ENCODE measurements at places on chromosomes 2 and 18.

DNA sequence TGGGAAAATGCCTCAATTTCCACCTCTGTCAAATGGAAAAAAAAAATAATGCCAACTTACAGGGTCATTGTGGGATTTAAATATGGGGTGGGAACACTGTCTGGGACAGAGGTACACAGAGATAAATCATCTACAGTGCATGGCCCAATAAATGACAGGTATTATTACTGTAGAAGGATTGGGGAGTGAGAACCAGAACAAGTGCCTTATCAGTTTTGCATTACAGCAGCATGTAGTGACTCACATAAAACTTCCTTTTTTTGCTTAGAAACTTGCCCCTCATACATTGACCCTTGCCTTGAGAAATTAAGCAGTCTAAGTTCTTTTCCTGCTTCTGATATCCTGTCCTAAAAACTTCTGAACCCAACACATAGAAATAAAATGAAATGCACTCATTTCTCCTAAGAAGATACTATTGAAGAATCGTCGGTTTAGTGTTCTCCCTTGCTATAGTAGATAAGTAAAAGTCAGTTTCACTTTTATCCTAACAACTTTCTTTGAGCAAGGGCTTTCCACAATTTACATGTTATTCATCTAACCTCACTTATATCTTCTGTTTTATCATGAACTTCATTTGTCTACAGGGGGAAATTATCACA is 121.0 kb upstream of the HAAO start:
- DNase-seq: no peak

DNA sequence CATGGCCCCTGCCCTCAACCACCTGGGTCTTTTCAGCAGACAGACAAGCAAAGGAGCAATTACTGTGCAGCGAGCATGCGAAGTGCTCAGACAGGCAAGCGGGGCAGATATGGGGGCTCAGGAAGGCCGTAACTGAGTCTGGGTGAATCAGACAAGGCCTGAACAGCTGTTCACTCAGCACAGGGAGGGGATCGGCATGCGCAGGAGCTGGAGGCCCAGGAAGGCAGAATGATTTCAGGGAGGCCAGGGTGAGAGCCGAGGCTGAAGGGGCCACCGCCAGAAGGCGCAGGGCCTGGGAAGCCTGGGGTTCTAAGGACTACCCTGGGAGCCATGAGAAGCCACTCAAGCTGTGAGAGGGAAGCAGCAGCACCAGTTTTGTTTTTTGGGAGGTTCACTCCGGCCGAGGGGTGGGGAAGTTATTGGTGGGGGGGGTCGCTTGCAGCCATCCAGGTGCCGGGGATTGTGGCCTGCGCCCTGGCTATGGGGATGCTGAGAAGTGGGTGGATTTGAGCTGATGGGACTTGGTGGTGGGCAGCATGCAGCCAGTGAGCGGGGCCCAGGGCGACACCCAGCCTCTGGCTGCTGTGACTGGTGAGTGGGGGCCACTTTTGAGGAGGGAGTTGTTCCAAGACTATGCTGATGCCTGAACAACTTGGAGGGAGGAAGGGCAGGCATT is 132.2 kb downstream of the TSN start:
- DNase-seq: no peak

- no peak for DNase-seq
Observed at GRCh38 chr2:191922736-191923651, 76.1 kb upstream of the CAVIN2 start.

- no peak for DNase-seq
Observed at GRCh38 chr18:63312737-63313395, 6.7 kb downstream of the BCL2 start.

GRCh38 chr18:34848695-34849094 is 138.6 kb downstream of the DTNA start:
- DNase-seq: no peak

DNA sequence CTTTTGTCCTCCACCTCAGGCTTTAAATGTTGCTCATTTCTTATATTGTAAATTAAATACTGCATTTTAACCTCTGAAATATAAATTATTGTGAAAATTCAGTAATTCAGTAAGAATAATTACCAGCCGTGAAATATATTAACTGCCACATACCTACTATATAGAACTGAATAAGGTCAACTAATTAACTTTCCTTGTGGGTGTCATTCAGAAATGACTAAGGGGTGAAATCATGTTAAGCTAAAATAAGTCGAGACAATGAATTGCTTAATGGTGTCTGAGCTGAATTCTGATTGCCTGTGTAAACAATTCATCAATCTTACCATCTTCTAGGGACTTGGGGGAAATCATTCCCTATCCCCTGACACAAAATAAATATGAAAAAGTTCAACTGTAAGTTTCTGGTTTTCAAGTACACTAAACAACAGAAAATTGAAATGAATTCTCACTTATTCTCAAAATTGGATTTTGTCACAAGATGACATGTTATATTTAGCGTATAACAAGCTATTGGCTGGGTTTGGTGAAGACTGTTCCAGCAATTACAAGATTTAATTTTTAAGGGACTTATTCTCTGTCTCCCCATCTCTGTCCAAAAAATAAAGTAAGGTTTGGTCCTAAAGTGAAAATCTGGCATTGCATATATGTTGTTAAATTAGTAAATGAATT is 255.1 kb downstream of the METTL4 start:
- no peak for DNase-seq

GRCh38 chr2:70855667-70856066 is 20.1 kb upstream of the CD207 start:
- no peak for DNase-seq

GRCh38 chr2:160224060-160224459 is 24.0 kb upstream of the ITGB6 start:
- no peak for DNase-seq

All from muscle of leg (tissue), 16 donors.